ENCODE measurements at places on chromosomes 7 and 10. TPM values are rescaled to one million over a fixed set of nuclear protein-coding genes. Genes with fewer than 3 reads are reported as not detected.

The SPDYE2B gene
- not detected for total RNA-seq

The ERCC6 gene
- 28.0 TPM for total RNA-seq

The INHBA gene
- 2.9 TPM for total RNA-seq

The SH2B2 gene
- 6.1 TPM for total RNA-seq

The CDHR3 gene
- 6.0 TPM for total RNA-seq

The PIP gene
- not detected for total RNA-seq

The ZNF239 gene
- 14.6 TPM for total RNA-seq

The MYO1G gene
- 6.0 TPM for total RNA-seq

The NODAL gene
- not detected for total RNA-seq

Data from ureter (tissue), 1 donor.